ENCODE measurements at places on chromosomes 6 and 20.
A peak's percentile ranks its signal among the peaks of the same experiment; 100 is the strongest.

- H3K4me3 ChIP-seq = no peak overlapping the region
- no peaks in the 10 kb centered on the region for H3K4me1 ChIP-seq
- no peak for DNase-seq
- H3K36me3 ChIP-seq = no peaks in the 10 kb centered on the region
Observed at GRCh38 chr6:30136570-30137286, 788 bp downstream of the TRIM40 start.

- no peak overlapping the region for H3K27ac ChIP-seq
- H3K4me1 ChIP-seq = no peaks in the 10 kb centered on the region
- H3K4me3 ChIP-seq = no peak overlapping the region
Observed at GRCh38 chr6:39508515-39508914, 186.0 kb upstream of the KCNK16 start.

GRCh38 chr20:32321390-32321789 is 36.7 kb upstream of the ASXL1 start:
- H3K27me3 ChIP-seq = no peaks in the 10 kb centered on the region
- H3K36me3 ChIP-seq = peaks cover under 1% of the 10 kb centered on the region

DNA sequence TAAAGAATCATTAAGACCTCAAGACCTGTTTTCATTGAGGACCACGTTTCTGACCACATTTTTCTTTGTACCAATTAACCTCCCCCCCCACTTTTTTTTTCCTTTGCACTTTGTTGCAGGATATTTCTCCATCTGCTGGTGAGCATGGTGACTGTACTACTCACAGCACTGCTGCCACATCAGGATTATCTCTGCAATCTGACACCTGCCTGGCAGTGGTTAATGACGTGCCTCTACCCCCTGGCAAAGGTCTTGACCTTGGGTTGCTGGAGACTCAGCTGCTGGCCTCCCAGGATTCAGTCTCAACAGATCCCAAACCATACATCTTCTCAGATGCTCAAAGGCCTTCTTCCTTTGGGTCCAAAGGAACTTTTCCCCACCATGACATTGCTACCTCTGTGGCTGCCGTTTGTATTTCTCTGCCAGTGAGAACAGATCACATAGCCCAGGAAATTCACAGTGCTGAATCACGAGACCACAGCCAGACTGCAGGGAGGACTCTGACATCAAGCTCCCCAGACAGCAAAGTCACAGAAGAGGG is 46.6 kb upstream of the EDN3 start:
- no peak overlapping the region for H3K27ac ChIP-seq
- H3K27me3 ChIP-seq = no peaks in the 10 kb centered on the region
- DNase-seq = no peak
- H3K4me1 ChIP-seq = no peaks in the 10 kb centered on the region
- H3K36me3 ChIP-seq = no peaks in the 10 kb centered on the region

DNA sequence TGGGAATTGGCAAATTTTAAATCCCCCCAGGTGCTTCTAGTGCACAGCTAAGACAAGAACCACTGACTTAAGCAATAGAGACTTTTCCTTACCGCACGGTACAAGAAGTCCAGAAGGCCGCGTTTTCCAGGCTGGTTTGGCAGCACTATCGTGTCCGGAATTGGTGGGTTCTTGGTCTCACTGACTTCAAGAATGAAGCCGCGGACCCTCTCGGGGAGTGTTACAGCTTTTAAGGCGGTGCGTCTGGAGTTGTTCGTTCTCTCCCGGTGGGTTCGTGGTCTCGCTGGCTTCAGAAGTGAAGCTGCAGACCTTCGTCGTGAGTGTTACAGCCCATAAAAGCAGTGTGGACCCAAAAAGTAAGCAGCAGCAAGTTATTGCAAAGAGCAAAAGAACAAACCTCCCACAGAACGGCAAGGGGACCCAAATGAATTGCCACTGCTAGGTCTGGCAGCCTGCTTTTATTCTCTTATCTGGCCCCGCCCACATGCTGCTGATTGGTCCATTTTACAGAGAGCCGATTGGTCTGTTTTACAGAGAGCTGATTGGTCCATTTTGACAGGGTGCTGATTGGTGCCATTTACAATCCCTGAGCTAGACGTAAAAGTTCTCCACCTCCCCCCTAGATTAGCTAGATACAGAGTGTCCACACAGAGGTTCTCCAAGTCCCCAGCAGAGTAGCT is 264.5 kb downstream of the PREX1 start:
- peaks cover 12% of the 10 kb centered on the region for H3K4me1 ChIP-seq
- no peaks in the 10 kb centered on the region for H3K36me3 ChIP-seq
- H3K27me3 ChIP-seq = no peaks in the 10 kb centered on the region
- DNase-seq = no peak

DNA sequence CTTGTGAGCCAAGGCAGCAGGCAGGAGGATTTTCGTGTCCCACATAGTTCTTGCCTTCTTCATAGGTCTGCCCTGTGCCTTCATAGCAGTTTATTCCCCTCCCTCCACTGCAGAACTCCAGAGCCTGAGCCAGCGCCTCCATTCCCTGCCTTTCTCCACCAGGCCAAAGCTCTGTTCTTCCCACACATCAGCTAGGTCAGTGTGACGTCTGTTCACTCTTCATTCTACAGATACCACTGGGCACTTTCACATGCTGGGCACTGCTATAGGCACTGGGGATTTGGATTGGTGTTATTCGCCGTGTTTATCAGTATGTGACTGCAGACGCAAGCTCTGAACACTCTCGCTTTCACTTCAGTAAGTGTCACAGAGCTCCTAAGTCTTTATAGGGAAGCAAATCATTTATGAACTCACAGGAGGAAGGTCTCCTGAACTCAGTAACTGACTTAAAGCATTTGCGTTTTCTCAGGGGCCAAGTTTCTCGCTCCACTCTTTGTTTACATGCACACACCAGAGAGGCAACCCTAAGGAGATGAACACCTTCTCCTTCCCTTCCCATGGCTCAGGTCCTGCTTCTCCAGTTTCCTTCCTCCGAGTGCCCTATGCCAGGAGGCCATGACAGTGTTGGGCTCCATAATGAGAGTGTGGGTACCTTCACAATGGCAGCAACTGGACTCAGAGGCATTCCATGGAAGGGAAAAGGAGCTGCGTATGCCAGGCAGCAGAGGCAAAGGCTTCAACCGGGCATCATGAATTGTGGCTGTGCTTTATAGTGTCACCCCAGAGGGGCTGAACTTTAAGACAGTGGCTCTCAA is 6.3 kb upstream of the APMAP start:
- DNase-seq = no peak
- H3K27me3 ChIP-seq = no peaks in the 10 kb centered on the region
- no peak overlapping the region for H3K27ac ChIP-seq
- peaks cover 35% of the 10 kb centered on the region for H3K4me1 ChIP-seq

DNA sequence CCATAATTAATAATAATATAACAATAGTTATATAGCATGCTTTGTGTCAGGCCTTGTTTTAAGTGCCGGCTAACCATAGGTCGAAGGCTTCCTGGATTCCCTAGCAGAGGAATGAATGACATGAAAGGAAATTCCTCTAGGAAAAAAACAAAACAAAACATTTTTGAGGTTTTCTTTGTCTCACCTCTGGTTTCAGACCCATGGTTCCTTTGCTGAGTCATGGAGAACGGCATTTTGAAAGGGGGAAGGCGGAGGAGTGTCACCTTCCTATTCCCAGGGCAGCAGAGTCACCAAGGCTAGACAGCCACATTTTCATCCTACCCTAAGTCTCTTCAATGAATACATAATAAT is 25.3 kb upstream of the CCND3 start:
- no peaks in the 10 kb centered on the region for H3K27me3 ChIP-seq

- no peaks in the 10 kb centered on the region for H3K36me3 ChIP-seq
- DNase-seq = no peak
- H3K4me3 ChIP-seq = no peak overlapping the region
- no peaks in the 10 kb centered on the region for H3K27me3 ChIP-seq
- H3K27ac ChIP-seq = no peak overlapping the region
Observed at GRCh38 chr6:52491203-52492069, 71.3 kb downstream of the EFHC1 start.

DNA sequence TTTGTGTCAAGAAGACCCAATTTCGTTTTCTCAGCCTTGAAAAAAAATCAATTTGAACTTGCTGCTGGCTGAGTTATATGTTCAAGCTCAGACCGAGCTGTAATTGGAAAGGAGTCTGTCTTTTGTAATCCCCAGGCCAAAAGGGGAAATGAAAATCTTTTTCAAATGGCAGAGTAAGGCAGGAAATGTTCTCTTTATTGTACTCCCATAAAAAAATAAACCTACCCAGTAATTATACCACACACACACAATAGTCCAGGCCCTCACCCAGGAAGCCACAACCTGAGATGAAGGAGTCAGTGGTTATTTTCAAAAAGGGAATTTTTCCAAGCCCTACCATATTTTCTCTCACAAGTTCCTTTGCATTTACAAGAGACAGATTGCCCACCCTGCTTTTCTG is 45.3 kb downstream of the CLIC5 start:
- DNase-seq = no peak
- peaks cover 28% of the 10 kb centered on the region for H3K4me1 ChIP-seq
- H3K27me3 ChIP-seq = no peaks in the 10 kb centered on the region
- peak overlapping the region; percentile 30 for H3K27ac ChIP-seq

DNA sequence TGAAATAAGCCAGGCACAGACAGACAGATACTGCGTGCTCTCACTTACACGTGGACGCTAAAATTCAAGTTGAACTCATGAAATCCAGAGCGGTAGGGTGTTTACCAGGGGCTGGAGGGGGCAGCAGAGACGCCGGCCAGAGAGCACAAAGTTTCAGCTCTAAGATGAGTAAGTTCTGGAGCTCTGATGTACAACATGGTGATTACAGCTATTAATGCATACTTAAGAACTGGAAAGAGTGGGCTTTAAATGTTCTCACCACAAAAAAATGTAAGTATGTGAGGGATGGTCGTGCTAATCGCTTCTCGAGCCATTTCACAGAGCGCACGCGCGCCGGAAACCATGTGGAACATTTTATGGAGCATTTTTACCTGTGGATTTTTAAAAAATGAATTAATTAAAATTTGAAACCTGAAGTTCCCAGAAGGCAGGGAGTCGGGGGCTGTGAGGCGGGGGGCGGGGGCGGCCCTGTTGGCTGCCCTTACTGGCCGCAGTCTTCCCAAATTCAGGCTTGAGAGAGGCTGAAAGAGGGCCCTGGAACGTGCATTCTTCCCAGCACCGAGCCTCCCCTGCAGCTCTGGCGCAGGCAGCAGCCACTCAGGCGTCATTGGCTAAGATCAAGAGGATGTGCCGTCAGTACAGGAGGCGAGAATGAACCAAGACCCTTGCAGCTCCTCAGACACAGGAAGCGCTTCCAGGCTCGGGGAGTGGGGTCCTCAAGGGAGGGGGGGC is 8.5 kb upstream of the SLCO4A1 start:
- H3K4me1 ChIP-seq = no peaks in the 10 kb centered on the region
- no peaks in the 10 kb centered on the region for H3K36me3 ChIP-seq
- DNase-seq = no peak
- no peak overlapping the region for H3K4me3 ChIP-seq
- no peaks in the 10 kb centered on the region for H3K27me3 ChIP-seq

Data from vagina (tissue), 2 donors.